Memory B cell (primary cell): ENCODE measurements at places on chromosomes 7 and 10.

DNA sequence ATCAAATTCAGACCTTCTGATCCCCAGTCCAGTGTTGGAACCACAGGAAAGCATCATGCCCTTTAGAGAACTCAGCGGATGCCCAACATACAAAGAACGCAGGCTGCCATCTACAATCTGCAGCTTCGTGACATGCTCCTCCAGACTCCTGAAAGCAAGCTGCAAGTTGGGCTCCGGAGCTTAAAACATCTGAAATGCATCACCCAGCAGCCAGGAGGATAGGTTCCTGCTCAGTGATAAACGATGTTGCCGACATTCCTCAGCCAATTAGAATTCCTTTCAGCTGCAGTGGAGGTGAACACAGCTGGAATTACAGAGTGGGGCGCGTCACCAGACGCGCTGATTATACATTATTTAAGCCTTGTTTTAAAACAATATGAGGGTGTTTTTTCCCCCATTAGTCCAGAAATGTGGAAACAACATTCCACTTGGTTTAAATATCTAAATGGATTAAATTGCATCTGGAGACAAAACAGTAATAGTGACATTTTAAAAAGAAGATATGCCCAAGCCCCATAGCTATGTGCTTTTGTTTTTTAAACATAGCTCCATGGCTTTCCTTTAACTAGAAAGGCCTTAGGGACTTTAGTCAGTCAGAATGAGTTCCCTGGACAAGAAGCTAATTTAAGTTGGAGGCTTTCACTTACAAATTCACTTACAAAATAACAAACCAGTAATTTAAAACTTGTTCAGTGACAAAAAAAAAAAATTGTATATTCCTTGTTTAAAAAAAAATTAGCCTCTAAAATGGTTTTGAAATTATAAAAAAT is 6.3 kb downstream of the SMURF1 start:
- no peak overlapping the region for H3K4me3 ChIP-seq
- H3K27me3 ChIP-seq: no peaks in the 10 kb centered on the region

DNA sequence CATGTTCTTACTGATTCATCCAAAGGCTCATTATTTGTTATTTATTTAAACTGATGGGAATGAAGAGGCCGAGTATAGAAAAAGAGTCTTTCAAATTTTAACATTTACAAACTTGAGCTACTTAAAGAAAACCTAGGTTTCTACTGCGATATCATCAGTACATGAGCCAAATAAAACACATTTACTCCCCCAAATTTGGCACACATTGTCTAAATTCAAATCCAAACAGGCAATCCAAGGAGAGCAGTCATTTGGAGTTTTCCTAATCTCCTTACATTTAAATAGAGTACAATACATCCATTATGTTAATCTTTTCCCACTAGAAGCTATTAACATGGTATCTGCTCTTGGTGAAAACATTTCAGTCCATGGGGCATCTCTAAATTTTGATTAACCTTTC is 2.2 kb downstream of the NMT2 start:
- H3K27me3 ChIP-seq: no peaks in the 10 kb centered on the region
- H3K4me3 ChIP-seq: no peak overlapping the region
- no peak for DNase-seq
- H3K36me3 ChIP-seq: no peaks in the 10 kb centered on the region
- peaks cover 4% of the 10 kb centered on the region for H3K4me1 ChIP-seq
- no peak overlapping the region for H3K27ac ChIP-seq

- no peaks in the 10 kb centered on the region for H3K36me3 ChIP-seq
- no peaks in the 10 kb centered on the region for H3K4me1 ChIP-seq
- no peak for DNase-seq
- no peak within 1 kb of the TSS for H3K4me3 ChIP-seq
These were observed at the start of gene MEOX2 for GRCh38 chr7:15686295-15686956. Gene MEOX2 (minus strand): TSS chr7:15686683. CDS start chr7:15686402, 281 bp downstream.

DNA sequence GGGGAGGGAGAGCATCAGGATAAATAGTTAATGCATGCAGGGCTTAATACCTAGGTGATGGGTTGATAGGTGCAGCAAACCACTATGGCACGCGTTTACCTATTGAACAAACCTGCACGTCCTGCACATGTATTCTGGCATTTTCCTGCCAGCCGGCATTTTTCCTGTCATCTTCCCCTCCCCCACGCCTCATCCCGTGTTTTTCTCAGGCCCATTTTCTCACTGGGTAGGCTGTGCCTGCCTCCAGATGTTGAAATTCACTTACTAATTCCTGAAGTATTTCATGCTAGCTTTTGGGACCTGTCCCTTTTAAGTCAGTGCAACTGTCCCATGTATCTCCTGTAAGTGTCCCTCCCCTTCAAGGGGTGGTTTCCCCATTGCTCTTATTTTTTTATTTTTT is 220.3 kb upstream of the NPY start:
- no peak overlapping the region for H3K4me3 ChIP-seq
- H3K4me1 ChIP-seq: no peaks in the 10 kb centered on the region
- DNase-seq: no peak
- H3K27ac ChIP-seq: no peak overlapping the region
- H3K27me3 ChIP-seq: peaks cover 5% of the 10 kb centered on the region
- no peaks in the 10 kb centered on the region for H3K36me3 ChIP-seq

DNA sequence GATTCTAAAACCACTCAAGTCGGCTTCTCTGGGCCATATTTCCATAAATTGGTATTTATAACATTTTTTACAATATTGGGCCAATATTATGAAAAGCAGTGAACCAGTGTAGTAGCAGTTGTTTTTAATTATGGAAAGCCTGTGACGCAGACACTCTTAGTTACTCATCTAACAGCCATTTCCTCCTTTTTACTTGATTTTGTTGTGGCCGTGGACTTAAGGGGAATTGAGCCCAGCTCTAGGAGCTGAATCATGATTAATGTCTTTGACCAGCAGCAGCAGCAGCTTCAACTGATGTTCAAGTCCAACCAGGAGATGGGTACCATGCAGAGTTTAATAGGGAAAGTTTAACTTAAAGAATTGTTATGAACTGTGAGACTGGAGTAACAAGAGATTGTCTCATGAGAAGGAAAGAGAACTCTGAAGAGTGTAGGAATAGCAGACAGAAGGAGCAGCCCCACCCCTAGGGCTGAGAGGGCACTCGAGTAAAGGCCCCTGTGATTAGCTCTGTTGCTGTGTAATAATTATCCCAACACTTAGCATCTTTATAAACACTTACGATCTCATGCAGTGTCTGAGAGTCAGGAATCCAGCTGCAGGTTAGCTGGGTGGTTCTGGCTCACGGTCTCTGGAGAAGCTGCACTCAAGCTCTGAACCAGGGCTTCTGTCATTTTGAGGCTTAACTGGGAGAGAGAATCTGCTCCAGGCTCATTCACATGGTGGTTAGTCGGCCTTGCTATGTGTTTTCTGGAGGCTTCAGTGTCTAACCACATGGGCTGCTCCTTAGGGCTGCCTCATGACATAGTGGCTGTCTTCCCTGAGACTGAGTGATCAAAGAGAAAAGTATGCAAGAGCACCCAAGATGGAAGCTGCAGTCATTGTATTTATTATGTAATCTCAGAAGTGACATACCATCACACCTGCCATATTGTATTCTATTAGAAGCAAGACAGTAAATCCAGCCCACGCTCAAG is 4.6 kb downstream of the LANCL2 start:
- H3K4me1 ChIP-seq: peaks cover 17% of the 10 kb centered on the region
- H3K27ac ChIP-seq: no peak overlapping the region
- no peaks in the 10 kb centered on the region for H3K36me3 ChIP-seq
- DNase-seq: no peak
- no peaks in the 10 kb centered on the region for H3K27me3 ChIP-seq

DNA sequence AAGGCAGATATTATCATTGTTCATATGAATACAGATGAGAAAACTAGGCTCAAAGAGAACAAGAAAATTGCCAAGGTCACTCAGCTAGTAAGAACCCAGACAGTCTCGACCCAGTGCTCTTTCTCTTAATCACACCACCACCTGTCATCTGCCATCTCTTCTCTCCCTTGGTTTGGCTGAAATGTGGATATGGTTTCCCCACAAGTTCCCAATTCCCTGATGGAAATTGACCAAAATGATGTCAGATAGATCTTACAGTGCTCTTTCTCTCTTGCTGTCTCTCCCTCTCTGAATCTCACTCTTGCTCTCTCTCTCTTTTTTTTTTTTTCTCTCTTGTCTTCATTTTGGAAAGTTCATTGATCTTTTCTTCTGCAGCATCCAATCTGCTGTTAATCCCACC is 9.1 kb downstream of the C10orf90 start:
- H3K4me1 ChIP-seq: no peaks in the 10 kb centered on the region
- peaks cover 7% of the 10 kb centered on the region for H3K27me3 ChIP-seq
- H3K4me3 ChIP-seq: no peak overlapping the region
- no peaks in the 10 kb centered on the region for H3K36me3 ChIP-seq
- no peak overlapping the region for H3K27ac ChIP-seq
- no peak for DNase-seq

GRCh38 chr10:110548002-110548401 is 19.5 kb upstream of the SMC3 start:
- H3K36me3 ChIP-seq: no peaks in the 10 kb centered on the region
- no peak overlapping the region for H3K27ac ChIP-seq
- H3K4me3 ChIP-seq: no peak overlapping the region
- H3K4me1 ChIP-seq: peaks cover 4% of the 10 kb centered on the region

- no peak for DNase-seq
- peaks cover 31% of the 10 kb centered on the region for H3K4me1 ChIP-seq
- H3K4me3 ChIP-seq: peak overlapping the region; percentile 69
- peaks cover 21% of the 10 kb centered on the region for H3K36me3 ChIP-seq
These were observed 10.9 kb downstream of the NRBF2 start for GRCh38 chr10:63143987-63144386.

DNA sequence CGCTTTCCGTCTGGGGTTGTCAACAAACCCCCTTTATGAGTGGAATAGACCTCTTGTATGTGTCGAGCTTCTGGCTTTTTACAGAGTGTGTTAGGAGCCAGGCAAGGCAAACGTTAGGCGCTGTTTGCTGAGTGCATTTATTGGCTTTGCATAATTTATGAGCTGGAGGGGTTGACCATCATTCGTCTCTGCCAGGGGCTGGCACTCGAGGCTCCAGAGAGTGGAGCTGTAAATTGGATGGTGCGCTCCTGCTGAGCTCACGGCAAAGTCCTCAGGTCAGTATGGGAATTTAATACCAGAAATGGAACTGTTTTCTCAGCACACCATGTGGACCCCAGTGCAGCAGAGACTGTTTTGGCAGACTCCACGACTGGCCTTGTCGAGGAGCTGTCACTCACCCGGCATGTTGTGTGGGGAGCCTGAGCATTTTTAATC is 699.4 kb upstream of the GALNT17 start:
- no peak overlapping the region for H3K27ac ChIP-seq
- H3K27me3 ChIP-seq: no peaks in the 10 kb centered on the region
- peaks cover 6% of the 10 kb centered on the region for H3K36me3 ChIP-seq
- DNase-seq: no peak

GRCh38 chr10:7853890-7854289 is 35.6 kb downstream of the TAF3 start:
- no peak for DNase-seq
- H3K27ac ChIP-seq: no peak overlapping the region
- H3K36me3 ChIP-seq: peaks cover 28% of the 10 kb centered on the region
- no peak overlapping the region for H3K4me3 ChIP-seq

GRCh38 chr7:80942261-80943041 is 23.6 kb upstream of the SEMA3C start:
- no peaks in the 10 kb centered on the region for H3K4me1 ChIP-seq
- DNase-seq: no peak
- no peak overlapping the region for H3K27ac ChIP-seq
- H3K4me3 ChIP-seq: no peak overlapping the region

GRCh38 chr10:82506680-82507376 is 631.8 kb downstream of the NRG3 start:
- DNase-seq: no peak
- no peak overlapping the region for H3K27ac ChIP-seq
- no peaks in the 10 kb centered on the region for H3K4me1 ChIP-seq
- H3K36me3 ChIP-seq: no peaks in the 10 kb centered on the region
- no peak overlapping the region for H3K4me3 ChIP-seq

DNA sequence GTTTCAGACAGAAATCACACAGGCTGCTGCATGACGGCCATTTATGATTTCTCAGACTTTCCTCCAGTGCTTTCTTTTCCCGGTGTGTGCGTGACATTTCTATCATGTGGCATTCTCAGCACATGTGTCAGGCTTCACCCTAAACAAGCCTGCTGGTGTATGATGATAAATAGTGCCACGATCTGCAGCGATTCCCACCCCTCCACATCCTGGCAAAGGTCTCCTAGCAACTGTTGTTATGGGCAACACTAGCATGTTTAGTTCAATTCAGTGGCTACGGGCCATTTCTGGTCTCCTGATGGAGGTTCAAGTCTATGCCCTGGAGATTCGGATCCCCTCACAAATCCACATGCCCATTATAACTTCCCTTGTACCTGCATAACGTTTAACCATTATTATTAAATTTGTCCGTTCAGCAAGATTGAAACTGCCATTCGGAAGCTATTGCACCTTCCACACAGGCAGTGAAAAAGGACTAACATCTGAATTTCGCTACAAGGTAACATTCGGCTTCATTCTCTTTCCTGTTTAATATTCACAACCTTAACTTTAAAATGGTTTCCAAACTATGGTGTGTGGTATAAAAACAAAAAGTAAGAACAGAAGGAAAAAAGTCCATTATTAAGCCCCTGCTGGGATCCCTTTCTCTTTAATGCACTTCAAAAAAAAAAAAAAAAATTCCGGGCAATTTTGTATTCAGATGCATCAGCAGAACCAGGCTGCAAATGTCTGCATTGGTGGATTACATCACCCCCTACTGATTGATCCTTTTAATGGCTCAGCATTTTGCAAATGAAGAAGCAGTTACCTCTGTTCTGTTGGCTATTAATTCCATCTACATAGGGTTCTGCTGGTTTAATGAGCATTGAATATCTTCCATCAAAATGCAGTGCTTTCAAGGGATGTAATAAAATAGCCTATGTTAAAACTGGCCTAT is 90.2 kb downstream of the FRMD4A start:
- no peak for DNase-seq
- peaks cover 14% of the 10 kb centered on the region for H3K27me3 ChIP-seq
- no peak overlapping the region for H3K27ac ChIP-seq
